ENCODE measurements at places on chromosomes 6 and 20. TPM values are rescaled to one million over a fixed set of nuclear protein-coding genes. Genes with fewer than 3 reads are reported as not detected.

DNA sequence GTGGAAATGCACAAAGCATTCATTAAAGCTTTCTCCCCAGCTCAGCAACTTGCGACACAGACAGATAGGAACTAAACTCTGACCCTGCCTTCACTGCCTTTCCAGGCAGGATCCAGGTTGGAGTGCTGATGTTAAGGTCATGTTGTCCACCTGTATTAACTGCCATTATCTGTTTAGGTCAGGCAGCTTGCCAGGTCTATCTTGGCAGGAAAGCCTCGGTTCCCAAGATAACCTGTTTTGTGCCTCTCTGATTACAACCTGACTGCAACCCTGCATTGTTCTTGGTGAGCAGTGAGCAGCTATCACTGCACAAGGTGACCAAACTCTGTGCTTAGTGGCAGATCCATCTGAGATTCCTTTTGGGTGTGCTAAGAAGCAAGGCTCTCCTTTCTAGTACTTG is 23.2 kb upstream of the ELOVL2 start:
- DNase-seq, result no peak

GRCh38 chr6:42503894-42504293 is 52.2 kb upstream of the TRERF1 start:
- DNase-seq, result no peak

DNA sequence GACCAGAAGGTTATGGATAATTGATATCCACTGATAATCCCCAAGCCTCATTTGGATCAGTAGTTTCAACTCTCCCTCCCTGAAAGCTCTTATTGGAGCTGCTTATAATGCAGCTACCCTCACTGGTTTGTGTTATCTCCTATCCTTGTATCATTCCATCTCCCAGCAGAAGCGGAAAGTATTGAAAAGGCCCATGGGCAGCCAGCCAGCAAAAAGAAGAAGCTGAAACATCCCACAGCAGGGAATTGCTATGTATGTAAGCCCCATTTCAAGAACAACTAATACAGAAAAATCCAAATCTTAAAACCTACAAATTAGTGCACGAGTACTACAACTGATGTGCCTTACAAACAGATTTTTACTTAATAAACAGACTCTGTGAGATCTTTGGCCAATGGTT is 269.0 kb upstream of the ECI2 start:
- no peak for DNase-seq

- DNase-seq, result no peak
Observed at GRCh38 chr20:44610313-44610962, 28.1 kb downstream of the PKIG start.

GRCh38 chr20:63150391-63150898 is 65.5 kb downstream of the YTHDF1 start:
- DNase-seq, result no peak

DNA sequence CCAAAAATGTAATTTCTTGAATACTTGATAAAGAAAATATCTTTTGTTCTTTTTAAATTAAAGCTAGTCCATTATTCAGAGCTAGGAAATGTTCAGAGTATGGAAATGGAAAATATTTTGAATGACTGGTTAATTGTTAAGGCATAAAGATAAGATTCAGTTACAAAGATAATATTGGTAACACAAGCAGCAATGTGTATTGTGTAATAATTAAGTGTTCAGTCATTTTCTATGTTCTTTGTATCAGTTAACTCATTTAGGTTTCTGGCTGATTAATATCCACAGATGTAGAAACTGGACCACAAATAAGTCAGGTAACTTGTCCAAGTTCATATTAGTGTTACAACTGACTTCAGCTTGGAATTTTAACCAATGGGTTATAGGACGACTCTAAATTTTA is 442.2 kb upstream of the MANEA start:
- DNase-seq, result no peak

DNA sequence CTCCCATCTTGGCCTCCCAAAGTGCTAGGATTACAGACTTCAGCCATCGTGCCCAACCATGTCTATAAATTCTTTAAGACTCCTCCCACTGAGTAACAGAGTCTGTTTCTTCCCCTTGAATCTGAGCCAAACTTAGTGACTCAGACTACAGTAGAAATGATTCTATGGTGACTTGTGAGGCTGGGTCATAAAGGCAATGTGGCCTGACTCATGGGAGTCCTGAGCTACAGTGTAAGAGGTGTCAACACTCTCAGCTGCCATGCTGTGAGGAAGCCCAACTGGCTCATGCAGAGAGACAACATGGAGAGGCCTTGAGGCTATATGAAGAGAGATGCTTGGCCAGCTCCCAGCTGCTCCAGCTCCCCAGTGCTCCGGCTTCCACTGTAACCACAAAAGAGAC is 5.2 kb upstream of the NRSN2 start:
- DNase-seq, result no peak

GRCh38 chr6:136677822-136678221 is 114.5 kb downstream of the MAP3K5 start:
- no peak for DNase-seq

DNA sequence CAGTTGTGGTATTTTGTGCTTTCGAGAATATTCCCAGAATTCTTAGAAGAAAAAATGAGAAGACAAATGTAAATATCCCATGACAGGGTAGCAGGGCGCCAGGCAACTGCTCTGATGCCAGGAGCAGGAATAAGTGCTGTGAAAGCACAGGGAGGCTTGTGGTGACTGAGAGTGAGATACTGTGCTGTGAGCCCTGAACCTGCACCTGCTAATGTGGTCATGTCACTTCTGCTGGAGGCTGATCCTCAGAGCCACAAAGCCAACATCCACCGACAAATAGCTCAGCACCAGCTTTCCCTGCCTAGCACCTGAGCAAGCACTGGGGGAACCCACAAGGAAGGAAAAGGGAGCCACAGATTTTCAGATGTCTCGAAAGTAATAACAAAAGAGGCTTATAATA is 368.6 kb upstream of the CDH4 start:
- no peak for DNase-seq

DNA sequence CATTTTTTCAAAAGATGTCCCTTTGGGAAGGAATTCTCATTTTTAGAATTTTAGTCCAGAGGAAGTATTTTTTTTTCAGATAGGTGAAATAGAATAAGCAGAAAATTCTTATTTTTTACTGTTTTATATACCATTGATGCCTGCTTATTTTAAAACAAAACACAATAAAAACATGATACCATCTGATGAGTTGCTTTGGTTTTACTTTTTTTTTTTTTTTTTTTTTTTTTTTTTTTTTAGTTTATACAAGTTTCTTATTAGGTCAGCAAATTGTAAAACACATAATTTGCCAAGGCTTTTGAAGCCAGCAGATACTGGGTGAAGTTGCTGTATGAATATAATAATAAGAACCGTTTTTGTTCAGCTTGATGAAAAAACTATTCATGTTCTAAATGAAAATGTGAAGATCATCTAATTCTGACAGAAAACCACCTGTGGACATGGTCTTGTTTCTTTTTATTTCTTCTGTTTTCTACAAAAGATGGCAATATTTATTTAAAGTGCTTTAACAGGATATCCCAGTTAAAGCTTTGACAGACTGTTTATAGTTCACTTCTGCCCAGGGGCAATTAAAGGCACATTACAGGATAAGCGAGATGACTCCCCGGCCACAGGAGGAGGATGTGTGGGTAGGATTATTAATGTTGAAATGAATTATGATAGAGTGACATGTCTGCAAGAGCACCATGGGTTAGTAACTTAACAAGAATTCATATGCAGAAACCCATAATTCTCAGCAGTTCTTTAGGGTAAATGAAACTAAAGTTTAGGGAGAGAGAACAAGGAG is 31.1 kb downstream of the MYB start:
- DNase-seq, result no peak

GRCh38 chr6:14472986-14473337 is 355.4 kb downstream of the CD83 start:
- no peak for DNase-seq

- DNase-seq, result no peak
Observed at GRCh38 chr6:111995404-111995803, 58.5 kb upstream of the CCN6 start.

DNA sequence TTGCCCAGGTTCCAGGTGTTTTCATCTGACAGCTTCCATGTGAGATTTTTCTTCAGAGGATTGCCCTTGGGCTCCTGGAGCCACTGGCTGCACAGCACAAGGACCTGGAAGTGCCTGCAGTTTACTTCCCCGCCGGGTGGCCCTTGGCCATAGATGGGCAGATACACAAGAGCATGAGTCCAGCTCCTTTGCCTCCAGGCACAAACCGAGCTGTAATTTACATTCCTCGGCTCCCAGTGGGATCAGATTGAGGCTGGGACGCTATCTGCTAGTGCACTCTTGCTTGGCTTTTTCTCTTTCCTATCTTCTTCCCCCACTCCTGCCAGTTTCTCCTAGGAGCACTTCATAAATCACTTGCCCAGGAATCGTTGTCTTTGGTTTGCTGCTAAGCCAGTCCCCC is 85.4 kb upstream of the RALY start:
- DNase-seq, result no peak

DNA sequence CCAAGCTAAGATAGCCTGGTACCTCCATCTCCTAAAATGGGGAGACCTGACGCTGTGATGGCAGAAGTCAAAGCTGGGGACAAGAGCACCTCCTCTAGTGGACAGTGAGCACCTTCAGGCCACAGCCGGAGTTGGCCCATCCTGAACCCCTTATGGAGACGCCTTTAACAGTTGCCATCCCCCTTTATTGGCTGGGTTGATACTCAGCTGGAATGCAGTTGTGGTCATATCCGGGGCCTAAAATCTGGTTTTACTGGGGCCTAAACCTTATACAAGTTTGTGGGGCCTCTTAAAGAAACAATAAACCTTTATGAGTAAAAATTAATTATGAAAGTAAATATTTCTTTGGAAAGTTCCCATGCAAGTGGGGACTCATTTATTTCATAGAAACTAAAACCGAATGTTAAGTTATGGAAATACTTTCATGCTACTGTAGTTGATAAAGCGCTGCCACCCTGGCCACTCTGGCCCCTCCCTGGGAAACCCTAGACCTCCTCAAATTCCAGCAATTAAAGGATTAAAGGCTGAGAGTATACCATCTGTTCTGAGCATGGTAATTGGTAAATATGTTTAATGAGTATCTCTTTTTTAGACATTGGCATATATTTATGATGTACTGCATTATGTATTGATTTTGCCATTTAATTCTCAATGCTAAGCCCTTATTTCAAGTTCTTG is 95.1 kb upstream of the SASH1 start:
- no peak for DNase-seq

ECHDC1 gene
- 19.6 TPM for polyA plus RNA-seq

RPS6KA2 gene
- 49.1 TPM for polyA plus RNA-seq

DACT2 gene
- polyA plus RNA-seq, result 4.6 TPM

WFDC5 gene
- polyA plus RNA-seq, result not detected

VGLL2 gene
- not detected for polyA plus RNA-seq

CD109 gene
- polyA plus RNA-seq, result 0.97 TPM

OR12D3 gene
- not detected for polyA plus RNA-seq
